ENCODE measurements at places on chromosomes 1 and 21.

GRCh38 chr1:209926045-209926444, 12.0 kb upstream of the SYT14 start:
- DNase-seq = peak; percentile 54

DNA sequence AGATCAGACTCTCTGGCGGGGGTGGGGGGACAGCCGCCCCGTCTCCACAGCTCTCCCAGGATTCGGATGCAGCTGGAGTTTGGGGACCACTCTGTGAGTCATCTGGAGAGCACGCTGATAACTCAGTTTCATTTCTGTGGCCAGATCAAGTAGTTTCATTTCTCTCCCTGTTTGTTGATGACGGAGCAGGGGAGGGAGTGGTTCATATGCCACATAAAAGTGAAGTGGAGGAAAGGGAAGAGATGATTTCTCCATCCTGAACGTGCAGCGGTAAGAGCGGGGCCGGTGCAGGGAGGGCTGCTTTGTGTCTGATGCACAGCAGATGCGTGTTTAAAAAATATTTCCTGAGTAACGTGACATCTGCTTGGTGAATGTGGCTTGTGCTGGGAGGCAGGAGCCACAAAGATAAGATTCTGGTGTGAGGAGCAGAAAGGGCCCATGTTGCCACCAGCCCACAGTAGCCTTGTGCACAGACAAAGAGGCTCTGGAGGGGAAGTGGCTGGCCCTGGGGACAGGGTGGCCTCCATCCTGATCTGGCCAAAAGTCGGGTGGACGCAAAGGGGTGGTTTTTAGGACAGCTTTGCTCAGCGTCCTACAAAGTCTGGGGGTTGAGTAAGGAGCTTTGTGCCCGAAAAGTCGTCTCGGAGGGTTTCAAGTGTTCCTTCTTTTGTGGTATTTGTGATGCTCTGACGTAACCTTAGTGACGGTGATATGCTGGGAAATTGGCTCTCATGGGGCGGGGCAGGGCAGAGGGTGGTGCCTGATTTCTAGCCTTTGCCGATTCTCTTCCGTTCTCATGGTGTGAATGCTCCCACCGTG, at the start of gene MX2:
TSS of gene MX2 (plus strand) at position 242 of the 819 bp plus-strand sequence. CDS start 14,880 bp downstream, outside the sequence.
- DNase-seq = peak; percentile 80

- DNase-seq = no peak
These were observed 26.4 kb downstream of the HIVEP3 start for GRCh38 chr1:41892301-41892781.

GRCh38 chr1:87091425-87091824, 177.0 kb downstream of the HS2ST1 start:
- DNase-seq = no peak

- no peak for DNase-seq
These were observed at the start of gene SERTAD4 for GRCh38 chr1:210232511-210233215. Gene SERTAD4, plus strand, starts transcription at chr1:210232796. Its CDS starts 5,165 bp downstream, at chr1:210237961.

- peak; percentile 90 for DNase-seq
These were observed 1.1 kb upstream of the JUN start for GRCh38 chr1:58784758-58785441.

DNA sequence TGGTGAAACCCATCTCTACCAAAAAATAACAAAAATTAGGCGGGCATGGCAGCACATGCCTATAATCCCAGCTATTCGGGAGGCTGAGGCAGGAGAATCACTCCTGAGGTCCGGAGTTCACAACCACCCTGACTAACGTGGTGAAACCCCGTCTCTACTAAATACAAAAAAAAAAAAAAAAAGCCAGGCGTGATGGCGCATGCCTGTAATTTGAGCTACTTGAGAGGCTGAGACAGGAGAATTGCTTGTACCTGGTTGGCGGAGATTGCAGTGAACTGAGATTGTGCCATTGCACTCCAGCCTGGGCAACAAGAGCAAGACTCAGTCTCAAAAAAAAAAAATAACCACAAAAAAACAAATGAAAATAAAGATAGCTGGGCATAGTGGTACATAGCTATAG, 42.3 kb downstream of the CC2D1B start:
- no peak for DNase-seq

DNA sequence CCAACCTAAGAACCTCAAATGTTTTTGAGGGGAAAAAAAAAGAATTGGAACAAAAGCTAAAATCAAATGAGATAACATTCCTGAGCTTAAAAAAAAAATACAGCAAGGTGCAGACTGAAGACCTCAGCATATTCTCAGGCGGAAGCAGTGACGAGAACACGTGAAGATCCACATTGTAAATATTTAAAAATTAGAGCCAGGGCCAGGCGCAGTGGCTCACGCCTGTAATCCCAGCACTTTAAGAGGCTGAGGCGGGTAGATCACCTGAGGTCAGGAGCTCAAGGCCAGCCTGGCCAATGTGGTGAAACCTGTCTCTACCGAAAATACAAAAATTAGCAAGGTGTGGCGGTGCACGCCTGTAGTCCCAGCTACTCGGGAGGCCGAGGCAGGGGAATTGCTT, 15.7 kb downstream of the TFB2M start:
- no peak for DNase-seq

DNA sequence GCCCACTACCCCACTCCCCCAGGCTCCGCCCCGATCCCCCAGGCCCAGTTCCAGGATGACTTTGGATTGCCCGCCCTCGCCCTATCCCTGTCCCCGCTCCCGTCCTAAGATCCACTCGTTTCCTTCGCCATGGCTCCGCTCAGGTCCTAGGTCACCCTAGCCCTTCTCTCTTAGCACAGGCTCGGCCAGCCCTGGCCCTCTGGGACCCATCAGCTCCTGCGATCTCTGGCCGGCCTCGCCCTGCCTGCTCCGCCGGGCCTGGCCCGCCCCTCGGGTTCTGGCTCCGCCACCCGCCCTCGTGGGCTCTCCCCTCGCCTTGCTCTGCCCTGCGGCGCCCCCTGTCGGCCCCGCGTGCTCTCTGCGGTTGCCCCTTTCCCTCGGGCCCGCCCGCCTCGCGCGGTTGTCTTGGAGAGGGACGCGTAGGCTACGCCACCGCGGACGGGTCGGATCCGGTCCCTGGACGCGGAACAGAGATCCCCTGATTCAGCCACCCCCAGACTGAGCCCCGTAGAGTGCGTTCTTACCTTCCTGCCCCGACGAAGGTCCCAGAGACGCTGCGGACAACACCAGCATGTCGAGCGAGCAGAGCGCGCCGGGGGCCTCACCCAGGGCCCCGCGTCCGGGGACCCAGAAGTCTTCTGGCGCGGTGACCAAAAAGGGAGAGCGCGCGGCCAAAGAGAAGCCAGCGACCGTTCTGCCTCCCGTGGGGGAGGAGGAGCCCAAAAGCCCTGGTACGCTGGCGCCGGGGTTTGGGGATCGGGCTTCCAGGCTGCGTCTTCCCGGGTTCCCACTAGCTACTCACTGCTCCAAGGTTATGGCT, at the start of gene LRRC71:
TSS of gene LRRC71 (plus strand) at position 400 of the 820 bp plus-strand sequence. CDS start at position 572, 172 bp downstream.
- DNase-seq = peak; percentile 51

- DNase-seq = no peak
These were observed 758.0 kb upstream of the B3GALT2 start for GRCh38 chr1:193944454-193944853.

DNA sequence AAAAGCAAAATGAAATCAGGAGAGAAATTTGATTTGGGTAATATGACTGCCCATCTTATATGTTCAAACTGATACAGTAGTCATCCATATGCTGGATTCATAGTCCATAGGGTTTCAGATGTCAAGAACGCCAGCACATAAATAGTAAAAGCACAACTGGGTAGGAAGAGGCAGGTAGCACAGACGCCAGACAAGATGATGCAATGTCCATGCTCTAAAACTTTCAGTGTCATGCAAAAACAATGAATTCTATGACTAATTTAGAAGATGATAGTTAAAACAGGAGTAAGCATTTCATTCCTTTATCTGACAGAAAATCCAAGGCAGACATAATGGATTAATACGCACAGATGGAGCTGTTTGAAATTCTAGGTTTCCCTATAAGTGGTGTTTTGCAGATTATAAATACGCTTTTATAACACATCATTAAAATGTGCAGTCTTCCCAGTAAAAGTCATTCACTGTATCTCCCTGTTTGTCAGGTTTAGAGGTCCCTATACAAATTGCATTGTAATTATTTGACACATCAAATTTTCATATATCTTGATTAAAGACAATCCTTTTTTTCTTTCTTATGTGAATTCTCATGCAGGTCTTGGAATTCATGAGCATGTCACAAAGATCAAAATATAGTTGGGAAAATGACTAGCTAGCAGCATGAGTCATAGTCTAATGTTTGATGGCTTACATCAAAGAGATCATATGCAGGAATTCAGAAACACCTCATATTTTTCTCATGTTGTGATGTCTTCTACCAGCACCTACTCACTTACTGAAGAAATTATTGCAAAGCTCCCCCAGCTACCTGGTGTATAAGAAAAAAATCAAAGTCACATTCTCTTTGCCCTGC, 139.9 kb downstream of the DSCAM start:
- no peak for DNase-seq

- DNase-seq = no peak
These were observed 10.4 kb downstream of the JUN start for GRCh38 chr1:58773406-58773840.

DNA sequence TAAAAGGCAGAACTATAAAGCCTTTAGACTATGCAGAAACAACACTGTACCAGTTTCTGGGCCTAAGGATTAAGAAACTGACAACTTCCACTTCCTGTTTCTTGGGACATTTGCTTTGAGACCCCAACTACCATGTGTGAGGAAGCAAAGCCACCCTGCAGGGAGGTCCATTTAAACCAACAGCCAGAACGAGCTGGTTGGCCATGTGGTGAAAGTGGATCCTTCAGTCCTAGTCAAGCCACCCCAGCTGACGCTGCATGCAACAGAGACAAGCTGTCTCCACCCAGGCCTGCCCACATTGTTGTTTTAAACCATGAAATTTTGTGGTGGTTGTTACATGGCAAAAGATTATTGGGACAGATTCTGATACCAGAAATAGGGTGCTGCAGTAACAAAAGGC, 31.8 kb upstream of the SLFNL1 start:
- no peak for DNase-seq

DNA sequence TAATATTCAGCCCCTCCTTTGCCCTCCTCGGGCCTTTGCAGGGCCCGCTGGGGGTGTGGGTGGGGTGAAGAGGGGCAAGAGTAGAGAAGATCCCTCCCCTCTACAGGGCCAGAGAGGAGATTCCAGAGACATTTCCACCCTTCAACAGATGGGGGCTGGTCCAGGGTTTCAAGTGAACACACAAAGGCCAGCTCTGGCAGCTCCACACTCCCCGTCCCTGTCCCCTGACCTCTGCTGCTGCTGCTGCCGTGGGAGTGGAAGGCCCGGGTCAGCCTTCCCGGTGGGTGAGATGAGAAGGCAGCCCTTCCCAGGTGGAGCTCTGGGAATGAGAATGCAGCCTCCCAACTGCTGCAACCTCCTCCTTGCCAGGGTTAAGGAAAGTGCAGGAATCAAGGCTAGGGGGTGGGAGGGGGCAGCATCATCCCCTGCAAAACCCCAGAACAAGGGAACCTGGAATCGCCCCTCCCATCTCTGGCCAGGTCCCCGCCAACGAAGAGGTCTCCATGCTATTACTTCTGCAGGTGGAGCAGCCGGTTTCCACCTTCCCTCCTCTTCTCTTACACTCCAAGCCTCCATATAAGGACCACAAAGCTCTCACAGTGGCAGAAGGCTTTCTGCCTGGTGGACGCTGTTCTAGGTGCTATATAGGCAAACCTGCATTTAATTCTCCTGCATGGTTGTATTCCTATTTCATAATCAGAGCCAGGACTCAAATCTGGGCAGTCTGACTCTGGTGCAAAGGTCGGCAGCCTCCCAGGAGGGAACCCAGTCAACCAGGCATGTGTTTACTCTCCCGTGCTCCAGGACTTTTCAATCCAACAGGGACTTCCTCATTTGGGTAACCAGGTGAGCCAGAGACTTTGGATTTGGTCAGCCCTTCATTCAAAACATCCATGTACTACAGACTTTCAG, 22.9 kb upstream of the ARHGEF10L start:
- DNase-seq = no peak

DNA sequence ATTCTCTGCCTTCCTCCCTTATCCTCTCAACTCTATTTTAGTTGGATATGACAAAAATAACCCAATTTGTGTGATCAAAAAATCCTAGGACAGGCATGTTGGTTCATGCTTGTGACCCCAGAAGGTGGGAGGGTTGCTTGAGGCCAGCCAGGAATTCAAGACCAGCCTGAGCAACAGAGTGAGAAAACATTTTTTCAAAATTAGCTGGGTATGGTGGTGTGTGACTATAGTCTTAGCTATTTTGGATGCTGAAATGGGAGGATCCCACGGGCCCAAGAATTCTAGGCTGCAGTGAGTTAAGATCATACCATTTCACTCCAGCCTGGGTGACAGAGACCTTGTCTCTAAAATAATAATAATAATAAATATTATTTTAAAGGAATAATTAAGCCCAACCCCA, 1383.1 kb upstream of the ADGRL2 start:
- peak; percentile 17 for DNase-seq

DNA sequence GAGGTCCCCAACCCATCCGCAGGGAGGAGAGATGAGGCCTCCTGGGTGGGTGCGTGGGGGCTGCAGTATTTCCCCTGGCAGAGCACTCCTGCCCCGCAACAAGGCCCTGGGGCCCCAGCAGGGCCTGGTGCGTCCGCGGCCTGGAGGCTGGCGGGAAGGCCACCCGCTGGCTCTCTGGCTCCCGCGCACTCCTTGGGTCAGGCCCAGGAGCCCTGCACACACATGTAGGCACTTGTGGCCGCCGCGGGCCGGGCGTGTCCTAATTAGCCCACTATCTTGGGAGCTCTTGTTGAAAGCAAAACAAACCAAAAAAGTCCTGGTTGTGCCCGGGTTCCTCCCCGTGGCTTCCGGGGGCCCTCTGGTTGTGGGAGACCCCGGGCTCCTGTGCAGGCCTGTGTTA, 49.7 kb upstream of the CCDC27 start:
- DNase-seq = no peak

- DNase-seq = no peak
These were observed 27.8 kb downstream of the ELK4 start for GRCh38 chr1:205604059-205604458.

DNA sequence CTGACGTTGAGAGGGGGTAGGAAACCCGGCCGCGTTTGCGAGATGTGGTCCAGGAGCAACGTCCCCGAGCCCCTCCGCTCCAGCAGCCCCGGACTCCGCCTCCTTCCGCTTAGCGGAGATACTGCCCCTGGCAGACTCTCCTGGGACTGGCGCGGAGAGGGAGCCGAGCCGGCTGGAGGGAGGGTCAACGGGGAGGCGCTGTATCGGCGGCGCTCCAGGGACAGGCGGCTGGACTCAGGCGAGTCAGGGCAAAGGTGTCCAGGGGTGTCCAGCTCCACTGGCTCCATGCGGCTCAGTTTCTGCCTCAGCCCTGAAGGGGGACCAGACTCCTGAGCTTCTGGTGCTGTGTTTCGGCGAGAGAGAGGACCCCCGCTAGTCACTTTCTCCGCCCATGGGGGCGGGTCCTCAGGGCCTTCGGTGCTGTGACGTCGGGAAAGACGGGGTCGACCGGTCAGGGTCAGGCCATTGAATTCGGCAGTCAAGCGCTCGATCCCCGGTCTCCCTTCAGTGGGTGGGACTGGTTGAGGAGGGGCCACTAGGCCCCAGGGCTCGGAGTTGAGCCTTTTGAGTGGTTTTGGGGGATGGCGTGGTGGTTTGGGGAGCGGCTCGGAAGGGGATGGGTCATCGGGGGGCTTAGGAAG, 2.8 kb upstream of the LIX1L start:
- DNase-seq = no peak

GRCh38 chr21:36791695-36792470, 93.0 kb downstream of the SIM2 start:
- no peak for DNase-seq
